Glutamatergic neuron (in vitro differentiated cells): ENCODE measurements at places on chromosomes 4 and X. TPM values are rescaled to one million over a fixed set of nuclear protein-coding genes. Genes with fewer than 3 reads are reported as not detected.

DNA sequence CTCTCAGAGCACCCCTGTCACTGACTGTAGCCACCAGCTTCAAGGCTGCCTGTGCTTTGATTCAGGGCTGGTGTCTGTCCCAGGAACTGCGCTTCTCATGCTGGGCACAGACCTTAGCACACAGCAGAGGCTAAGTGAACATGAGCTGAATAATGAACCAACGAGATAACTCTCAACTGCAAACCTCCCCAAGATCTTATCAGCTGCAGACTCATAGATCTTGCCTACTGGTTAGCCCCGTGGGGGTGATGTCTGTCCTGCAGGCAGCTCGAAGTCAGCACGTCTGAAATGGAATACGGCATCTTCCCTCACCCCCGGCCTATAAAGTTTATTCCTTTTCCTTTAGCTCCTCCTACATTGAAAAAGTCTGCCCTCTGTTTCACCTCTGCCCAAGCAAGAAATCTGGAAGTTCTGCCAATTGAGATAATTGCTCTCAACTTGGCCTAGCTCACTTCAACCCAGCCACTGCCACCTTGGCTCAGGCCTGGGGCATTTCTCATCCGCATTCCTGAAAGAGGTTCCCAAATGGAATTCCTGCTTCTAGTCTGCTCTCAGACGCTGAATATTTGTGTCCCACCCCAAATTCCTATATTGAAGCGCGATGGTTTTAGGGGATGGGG lies 73.7 kb downstream of the GATB start:
- H3K27ac ChIP-seq, result no peak overlapping the region
- peaks cover 15% of the 10 kb centered on the region for H3K36me3 ChIP-seq
- peaks cover 29% of the 10 kb centered on the region for H3K4me1 ChIP-seq
- no peak for DNase-seq
- no peak overlapping the region for H3K4me3 ChIP-seq

- no peak for DNase-seq
- no peaks in the 10 kb centered on the region for H3K4me1 ChIP-seq
- no peak overlapping the region for H3K27ac ChIP-seq
- peaks cover 3% of the 10 kb centered on the region for H3K27me3 ChIP-seq
These were observed 18.5 kb upstream of the UVSSA start for GRCh38 chr4:1328267-1329155.

DNA sequence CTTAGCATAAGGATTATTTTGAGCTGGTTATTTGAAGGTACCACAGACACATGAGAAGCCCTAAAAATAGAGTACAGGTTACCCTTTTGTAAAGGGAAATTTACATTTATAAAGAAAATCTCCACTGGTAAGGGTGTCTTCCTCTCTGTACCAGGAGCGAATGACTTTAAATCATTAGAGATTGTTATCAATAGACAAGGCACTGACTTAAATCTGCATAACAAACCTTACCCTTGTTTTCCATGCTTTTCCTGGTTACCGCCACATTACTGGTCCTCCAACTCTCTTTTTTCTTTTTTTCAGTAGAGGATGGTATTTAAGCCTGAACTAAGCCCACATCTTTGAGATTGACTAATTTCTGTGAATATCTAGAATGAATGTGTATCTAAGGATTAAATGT lies 129.8 kb downstream of the SLC7A11 start:
- DNase-seq, result no peak
- no peaks in the 10 kb centered on the region for H3K27me3 ChIP-seq
- peaks cover 5% of the 10 kb centered on the region for H3K36me3 ChIP-seq

DNA sequence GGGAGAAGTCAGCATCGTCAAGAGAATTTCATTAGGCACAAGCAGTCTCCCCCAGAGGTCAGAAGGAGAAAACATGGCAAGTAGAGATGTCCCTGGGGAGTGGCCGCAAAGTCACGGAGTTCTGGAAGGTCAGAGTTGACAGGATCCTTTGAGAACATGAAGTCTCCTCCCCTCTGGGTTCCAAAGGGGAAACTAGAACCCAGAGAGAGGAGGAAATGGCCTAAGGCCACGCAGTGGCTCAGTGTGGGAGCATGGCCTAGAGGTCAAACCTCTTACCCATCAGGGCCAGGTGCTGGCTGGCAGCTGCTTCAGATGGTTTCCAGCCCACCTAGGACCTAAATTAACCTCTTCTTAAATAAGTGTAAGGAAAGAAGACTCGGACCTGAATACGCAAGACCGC lies 884 bp downstream of the IDH3G start:
- H3K27me3 ChIP-seq, result no peaks in the 10 kb centered on the region
- H3K36me3 ChIP-seq, result no peaks in the 10 kb centered on the region
- no peak for DNase-seq
- peak overlapping the region; percentile 83 for H3K27ac ChIP-seq
- H3K4me1 ChIP-seq, result peaks cover 5% of the 10 kb centered on the region

NLRP2B gene
- not detected for total RNA-seq

KCTD8 gene
- 23.2 TPM for total RNA-seq

ENPEP gene
- 2.4 TPM for total RNA-seq

PDGFC gene
- 0.64 TPM for total RNA-seq

ARHGAP6 gene
- total RNA-seq, result 3.6 TPM
